ENCODE measurements at places on chromosomes 12 and 14.

DNA sequence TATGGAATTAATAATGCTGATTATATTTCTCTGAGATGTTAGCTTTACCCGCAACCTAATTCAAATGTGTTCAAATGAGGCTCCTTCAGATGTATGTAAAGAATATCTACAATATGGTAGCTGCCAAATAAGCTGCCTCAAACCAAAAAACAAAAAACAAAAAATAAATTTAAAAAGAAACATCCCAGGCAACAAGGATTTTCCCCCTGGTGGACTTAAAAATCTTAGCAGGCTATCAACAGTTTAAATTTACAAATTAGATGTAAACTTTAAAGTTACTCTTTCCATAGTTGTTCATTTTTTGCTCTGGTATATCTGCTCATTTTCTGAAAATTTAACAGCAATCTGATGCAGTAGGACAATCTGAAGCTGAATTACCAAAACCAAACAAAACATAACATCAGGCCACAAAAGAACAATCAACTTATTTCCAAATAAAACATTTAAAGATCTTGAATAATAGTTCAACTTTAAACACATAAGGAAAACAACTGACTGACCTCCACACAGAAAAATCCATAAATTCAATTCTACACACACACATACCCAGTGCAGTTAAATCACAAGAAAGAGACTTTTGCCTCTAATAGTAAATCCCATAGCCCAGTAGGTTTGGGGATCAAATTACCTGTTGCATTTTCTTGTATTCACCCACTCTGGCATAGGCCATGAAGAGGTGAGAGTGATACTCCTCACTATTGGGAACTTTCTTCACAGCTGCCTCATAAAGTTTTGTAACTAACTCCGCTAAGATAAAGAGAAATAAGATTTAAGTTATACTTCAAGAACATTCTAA is 21.3 kb downstream of the NAA25 start:
- no peak for DNase-seq

DNA sequence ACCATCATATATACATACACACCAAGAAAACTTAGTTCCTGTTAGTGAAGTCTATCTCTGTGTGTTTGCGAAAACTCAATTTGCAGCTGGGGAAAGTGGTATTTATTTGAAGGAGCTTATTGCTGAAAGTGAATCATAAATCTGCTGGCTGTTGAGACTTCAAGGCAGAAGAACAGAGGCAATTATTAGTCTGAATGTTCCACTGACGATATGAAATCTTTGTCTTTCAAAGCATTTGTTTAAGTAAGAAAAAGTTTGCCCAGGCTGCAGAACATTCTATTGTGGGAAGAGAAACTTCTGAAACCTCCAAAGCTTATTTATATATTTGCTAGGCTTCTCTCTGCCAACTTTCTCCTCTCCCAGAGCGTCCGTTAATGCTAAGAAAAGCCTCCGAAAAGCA is 255.7 kb upstream of the TMPO start:
- no peak for DNase-seq

DNA sequence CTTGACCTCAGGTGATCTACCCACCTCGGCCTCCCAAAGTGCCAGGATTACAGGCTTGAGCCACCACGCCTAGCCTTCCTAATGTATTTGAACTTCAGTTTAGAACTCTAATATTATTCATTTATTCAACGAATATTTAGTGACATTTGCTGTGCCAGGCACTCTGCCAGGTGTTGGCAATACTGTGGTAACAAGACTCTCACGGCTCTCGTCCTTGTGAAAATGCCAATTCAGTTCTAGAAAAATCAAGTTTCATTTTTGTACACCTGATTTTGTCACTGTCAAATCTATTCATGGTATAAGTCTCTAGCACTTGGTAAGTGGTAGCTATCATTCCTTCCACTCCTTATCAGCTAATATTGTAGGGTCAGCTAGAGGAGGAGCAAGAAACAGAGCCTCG is 6.3 kb upstream of the PWP1 start:
- DNase-seq = no peak

DNA sequence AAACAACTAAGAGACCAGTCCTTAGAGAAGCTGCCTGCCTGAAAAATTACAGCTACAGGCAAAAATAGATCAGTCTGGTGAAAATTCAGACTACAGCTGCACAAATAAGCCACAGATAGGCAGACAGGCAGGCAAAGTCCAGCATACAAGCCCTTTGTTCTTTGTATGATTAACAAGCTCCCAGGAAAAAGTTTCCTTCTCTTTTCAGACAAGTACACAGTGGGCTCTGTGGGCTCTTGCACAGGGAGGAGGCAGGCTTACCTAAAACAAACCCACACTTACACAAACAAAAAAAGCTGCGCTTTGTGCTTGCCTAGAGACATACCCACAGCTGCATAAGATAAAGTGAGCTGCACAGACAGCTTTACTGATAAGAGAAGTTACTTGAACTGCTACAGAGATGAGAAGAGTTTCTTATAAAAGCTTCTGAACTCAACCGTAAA is 7.7 kb downstream of the OR6C68 start:
- DNase-seq = no peak

DNA sequence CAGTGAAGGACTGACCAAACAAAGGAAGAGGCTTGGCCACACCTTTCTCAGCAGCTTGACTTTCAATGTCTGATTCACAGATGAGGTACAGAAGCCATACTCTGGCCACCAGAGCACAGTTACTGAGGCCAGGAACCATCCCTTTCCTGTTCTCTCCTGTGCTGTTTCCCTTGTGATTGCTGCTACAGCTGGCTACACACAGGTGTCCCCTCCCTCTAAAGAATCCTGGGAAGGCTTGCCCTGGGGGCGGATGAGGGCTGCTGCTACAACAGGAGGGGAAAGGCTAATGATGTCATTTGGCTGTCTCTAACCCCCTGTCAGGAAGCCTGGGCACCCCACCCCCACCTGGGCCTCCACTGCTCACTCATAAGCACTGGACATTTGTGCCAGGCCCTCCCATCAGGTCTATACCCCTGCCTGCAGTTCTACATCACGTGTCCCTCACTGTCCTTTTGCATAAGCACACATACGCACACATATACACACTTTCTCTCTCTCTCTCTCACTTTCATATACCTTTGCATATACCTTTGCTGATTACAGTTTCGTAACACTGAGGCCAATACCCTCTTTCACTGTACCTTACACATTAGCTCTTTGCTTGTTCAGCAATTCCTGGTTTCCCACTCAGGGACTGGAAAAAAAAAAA is 41.4 kb downstream of the PRPF40B start:
- no peak for DNase-seq

All from effector memory CD4-positive, alpha-beta T cell (primary cell).